ENCODE measurements at places on chromosomes 3 and 15.

DNA sequence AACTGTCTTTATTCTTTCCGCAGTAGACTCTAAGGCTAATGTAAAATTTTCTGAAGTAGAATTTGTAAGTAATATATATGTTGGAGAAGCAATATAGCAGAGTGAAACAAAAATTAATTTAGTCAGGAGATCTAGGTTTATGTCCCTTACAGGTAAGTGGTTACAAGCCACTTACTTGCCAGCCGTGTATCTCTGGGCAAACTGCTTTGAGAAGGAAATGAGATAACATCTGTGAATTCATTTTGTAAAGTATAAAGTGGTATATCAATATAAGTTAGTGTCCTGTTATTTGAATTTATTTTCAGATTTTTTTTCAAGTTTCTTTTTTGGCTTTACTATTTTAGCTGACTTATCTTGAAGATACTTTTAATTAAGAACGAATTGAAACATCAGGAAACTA, 5.5 kb downstream of the DAZL start:
- no peak for DNase-seq

DNA sequence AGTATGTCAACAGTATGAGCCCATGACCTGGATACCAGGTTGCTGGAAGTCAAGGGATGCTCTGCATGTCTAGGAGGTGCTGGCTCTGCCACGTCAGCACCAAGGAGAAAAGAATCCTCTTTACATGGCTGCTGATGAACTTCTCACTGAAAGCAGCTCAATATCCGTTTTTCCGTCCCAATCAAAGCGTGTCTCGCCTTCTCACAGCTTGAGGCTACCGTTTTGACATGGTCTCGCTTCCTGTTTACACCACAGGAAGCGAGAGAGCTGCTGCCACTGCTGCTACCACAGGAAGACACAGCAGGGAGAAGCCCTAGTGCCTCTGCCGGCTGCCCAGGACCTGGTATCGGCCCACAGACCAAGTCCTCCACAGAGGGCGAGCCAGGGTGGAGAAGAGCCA, 27.3 kb downstream of the STARD5 start:
- peak; percentile 75 for DNase-seq

GRCh38 chr3:101571028-101571895, 2.7 kb upstream of the PCNP start:
- DNase-seq = no peak

GRCh38 chr3:12070098-12070497, 65.9 kb downstream of the SYN2 start:
- no peak for DNase-seq

GRCh38 chr15:80611543-80612080, 83.5 kb upstream of the ABHD17C start:
- no peak for DNase-seq

- no peak for DNase-seq
Observed at GRCh38 chr3:195828762-195829161, 17.0 kb upstream of the MUC4 start.

- DNase-seq = no peak
Observed at GRCh38 chr3:3031326-3031725, 78.8 kb downstream of the IL5RA start.

- DNase-seq = no peak
Observed at GRCh38 chr15:98896802-98897732, 110.5 kb downstream of the PGPEP1L start.

- no peak for DNase-seq
Observed at GRCh38 chr3:71384837-71385716, 198.5 kb downstream of the FOXP1 start.

DNA sequence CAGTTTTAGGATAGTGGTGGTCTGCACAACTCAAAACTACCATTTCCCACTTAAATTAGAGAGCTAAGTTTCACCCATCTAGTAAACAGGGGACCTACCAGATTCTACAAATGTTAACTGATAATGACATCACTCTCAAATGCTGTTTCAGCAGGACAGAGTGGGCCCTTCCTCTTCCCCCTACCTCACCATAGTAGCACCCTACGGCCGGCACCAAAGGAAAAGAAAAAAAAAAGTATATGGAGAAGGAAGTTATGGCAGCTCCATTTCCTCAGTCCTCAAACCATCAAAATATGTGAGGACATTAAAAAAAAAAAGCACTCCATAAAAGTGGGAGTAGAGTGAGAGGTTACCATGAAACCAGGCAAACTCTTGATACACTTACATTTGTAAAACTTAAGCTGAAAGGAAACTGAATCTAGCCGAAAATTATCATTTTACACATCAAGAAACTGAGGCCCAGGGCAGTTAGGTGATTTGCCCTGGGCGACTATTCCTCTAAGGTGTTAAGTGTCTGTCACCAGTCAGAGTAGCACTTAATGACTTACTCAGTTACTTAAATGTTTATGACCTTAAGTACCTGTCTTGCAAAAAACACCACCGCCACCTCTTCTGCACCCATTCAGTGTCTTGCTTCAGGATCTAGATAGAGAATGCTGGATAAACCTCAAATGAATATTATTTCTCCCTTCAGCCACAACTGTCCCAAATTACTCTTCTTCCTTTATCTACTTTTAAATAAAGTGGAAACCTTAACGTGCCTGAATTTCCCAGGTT, 2.7 kb downstream of the MSL2 start:
- DNase-seq = no peak

DNA sequence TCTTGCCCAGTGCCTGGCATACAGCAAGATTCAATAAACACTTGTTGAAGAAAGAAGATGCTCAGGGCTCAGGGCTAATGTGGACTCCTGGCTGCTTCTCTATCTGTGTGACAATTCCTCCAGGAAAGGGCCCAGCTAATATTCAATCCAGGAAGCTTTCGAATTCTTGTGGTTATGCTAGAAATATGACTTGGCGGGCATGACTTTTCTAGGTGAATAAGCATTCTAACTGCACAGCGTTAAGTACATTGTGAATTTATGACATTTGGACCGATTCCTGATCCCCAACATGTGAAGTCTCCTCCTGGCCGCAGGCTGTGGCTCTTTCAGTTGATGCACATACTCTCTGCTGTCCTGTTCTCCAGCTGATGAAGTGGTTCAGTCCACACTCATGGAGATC, 117.0 kb downstream of the IMPG2 start:
- no peak for DNase-seq

DNA sequence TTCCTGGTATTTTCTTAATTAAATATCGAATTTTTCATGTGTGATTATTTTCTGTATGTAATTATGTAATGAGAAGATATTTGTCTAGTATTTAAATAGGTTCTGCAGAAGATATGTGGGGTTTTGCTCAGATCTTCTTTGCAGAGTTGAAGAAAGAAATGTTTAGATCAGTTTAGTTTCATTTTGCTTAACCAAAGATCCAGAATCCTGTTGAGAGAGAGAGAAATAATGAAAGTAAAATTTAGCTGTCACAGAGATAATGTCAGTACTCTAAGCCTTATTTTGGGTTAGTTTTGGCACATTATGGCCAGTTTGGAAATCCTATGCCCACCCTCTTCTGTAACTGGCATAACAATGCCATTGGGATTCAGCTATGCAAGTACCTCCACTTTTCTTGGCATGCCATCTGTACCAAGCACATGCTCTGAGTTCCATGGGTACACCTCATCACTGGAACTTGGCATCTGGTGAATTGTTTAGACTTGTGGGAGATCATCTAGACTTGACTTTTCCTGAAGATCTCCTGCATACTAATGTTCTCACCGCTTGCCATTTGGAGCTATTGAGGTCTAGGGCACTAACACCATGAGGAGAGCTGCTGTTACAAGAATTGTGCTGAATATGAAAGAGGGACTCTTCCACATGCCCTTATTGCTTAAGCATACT, 30.9 kb downstream of the PLSCR1 start:
- DNase-seq = no peak

DNA sequence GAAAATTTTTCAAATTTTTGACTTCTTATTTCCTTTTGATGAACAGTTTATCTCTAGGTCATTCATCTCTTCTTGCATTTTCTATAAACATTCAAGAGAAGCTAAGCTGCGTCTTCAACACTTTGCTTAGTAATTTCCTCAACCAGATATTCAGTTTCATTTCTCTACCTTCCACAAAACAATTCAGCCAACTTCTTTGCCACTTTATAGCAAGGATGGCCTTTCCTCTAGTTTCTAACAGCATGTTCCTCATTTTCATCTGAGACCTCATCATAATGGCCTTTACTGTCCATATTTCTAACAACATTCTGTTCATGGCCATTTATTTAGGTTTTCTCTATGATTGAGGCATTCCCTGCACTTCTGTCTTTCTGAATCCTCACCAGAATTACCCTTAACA, 90.0 kb downstream of the ARIH1 start:
- DNase-seq = no peak

- no peak for DNase-seq
Observed at GRCh38 chr15:63677778-63678177, 80.6 kb downstream of the FBXL22 start.

- no peak for DNase-seq
Observed at GRCh38 chr15:70770863-70771262, 7.5 kb upstream of the UACA start.

- no peak for DNase-seq
Observed at GRCh38 chr3:116018646-116019045, 395.3 kb downstream of the GAP43 start.

GRCh38 chr3:157130467-157131251, 29.3 kb downstream of the CCNL1 start:
- peak; percentile 18 for DNase-seq

GRCh38 chr15:62112616-62113593, 46.1 kb downstream of the C2CD4A start:
- DNase-seq = no peak

GRCh38 chr3:44093531-44093930, 148.2 kb upstream of the TOPAZ1 start:
- no peak for DNase-seq

GRCh38 chr3:147925272-147925671, 516.1 kb downstream of the ZIC1 start:
- no peak for DNase-seq

- no peak for DNase-seq
Observed at GRCh38 chr3:160928183-160928726, 172.2 kb downstream of the PPM1L start.

GRCh38 chr3:80750637-80751036, 982.8 kb upstream of the ROBO1 start:
- no peak for DNase-seq

- DNase-seq = no peak
Observed at GRCh38 chr3:186923241-186923640, 7.1 kb upstream of the ST6GAL1 start.

DNA sequence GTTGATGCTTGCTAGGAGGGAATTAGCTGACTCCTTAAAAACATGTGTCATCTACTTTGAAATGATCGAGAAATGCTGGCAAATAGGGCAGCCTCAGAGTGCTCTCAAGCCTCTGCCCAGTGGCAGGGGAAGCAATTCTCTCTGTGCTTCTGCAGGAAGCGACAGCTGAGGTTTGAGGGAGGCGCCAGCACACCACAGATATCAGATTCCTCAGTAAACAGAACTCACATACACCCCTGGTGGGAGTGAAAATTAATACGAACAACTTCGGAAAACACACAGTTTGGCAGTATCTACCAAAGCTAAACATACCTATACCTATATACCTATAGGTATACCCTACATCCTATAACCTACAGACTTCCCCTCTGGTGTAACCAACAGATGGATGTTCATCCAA, 61.3 kb downstream of the NSMCE3 start:
- no peak for DNase-seq

GRCh38 chr3:162072656-162073164, 576.1 kb downstream of the OTOL1 start:
- no peak for DNase-seq

- no peak for DNase-seq
Observed at GRCh38 chr15:38134252-38134651, 118.4 kb upstream of the SPRED1 start.

GRCh38 chr15:97470417-97470816, 490.1 kb upstream of the ARRDC4 start:
- no peak for DNase-seq

- DNase-seq = no peak
Observed at GRCh38 chr3:192799721-192800120, 72.4 kb upstream of the FGF12 start.

- no peak for DNase-seq
Observed at GRCh38 chr3:141845407-141846049, 30.9 kb upstream of the ATP1B3 start.

GRCh38 chr3:64048631-64049061, 25.4 kb upstream of the PSMD6 start:
- no peak for DNase-seq

DNA sequence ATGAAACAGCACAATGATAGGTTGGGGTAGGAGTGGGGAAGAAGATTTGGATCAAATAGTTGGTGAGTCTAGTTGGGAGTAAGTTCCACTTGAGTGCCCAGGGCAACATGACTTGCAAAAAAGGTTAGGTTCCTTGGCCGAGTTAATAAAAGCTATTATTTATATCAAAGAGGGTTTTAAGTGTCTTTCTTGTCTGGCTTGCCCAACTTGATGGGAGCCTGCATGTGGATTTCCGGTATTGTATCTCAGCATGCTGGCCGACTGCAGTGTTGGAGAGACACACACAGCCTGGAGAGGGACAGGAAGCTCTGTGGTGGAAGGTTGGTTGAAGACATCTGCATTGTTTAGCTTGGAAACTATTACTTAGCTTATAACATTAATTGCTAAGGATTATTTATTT, 449.5 kb upstream of the TBL1XR1 start:
- no peak for DNase-seq

DNA sequence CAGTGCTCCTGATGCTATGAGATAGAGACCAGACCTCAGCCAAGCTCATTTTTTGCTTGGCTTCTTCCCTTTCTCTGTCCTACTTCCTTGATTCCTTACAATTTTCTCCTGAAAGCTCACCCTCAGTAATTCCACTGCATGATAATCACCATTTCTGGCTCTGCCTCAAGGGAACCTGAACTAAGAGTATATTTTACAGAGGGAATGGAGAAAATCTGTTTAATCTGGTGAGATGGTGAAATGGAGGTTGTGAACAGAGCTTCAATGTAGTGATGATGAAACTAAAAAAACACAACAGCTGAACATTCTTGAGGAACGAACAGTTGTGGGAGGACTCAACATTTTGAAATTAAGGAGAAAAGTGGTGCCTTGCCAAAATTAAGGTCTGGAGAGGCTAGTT, 16.3 kb downstream of the HHLA2 start:
- DNase-seq = no peak

DNA sequence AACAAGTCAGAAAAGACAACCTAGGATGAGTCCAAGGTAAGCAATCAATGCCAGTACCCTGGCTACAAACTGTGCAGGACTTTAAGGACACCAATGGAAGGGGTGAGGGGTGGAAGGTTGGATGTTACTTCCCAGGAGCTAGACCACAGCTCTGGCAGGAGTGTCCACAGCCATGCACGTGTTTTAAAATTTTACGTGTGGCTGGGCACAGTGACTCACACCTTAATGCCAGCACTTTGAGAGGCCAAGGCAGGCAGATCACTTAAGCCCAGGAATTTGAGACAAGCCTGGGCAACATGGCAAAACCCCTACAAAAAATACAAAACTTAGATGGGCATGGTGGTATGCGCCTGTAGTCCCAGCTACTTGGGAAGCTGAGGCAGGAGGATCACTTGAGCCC, 14.7 kb upstream of the HDC start:
- DNase-seq = no peak

All from activated CD4-positive, alpha-beta T cell treated with anti-CD3 and anti-CD28 coated beads, Interleukin-2, amount 50 U/mL, for 24 hours (primary cell).